ENCODE measurements at places on chromosomes 3 and 15.

DNA sequence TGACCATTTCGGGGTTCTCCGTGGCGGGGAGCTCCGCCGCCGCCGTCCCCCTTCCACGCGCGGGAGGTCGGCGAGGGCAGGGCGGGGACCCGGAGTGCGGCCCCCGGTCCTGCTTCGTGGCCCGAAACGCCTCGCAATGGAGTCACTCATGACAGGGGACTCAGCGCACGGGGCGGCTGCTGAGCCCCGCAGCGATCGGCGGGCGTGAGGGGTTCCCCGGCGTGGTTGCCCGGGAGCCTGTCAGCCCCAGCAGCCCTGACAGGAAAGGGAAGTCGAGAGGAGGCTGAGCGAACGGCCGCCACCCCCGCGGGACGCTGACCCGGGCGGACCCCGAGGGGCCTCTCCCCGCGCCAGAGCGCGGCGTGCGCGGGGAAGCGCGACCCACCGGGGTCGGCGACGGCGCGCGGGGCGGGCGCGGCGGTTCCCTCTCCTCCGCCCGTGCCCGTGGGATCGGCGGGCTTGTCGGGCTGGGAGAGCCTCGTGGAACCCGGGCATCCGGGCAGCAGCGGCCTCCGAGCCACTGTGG is 564 bp upstream of the PIGZ start:
- peak; percentile 58 for DNase-seq

DNA sequence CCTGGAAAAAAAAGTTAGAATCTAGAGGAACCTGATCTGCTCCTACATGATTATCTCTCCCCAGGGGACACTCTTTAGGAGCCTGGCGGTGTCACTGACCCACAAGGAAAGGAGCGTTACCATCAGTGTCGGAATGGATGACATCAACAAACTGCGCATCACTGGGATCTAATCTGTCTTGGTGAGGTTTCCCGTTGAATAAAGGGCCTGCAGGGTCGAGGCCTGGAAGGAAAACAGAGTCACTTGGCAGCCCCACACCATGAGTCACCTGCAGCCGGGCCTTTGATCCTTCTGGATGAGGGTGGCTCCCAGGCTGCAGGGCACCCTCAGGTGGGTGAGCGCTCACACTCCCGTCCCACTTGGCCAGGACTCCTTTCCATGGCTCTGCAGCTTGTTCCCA is 25.0 kb downstream of the LIPH start:
- DNase-seq: peak; percentile 24

- no peak for DNase-seq
These were observed 43.2 kb downstream of the LDHAL6B start for GRCh38 chr15:59249816-59250215.

DNA sequence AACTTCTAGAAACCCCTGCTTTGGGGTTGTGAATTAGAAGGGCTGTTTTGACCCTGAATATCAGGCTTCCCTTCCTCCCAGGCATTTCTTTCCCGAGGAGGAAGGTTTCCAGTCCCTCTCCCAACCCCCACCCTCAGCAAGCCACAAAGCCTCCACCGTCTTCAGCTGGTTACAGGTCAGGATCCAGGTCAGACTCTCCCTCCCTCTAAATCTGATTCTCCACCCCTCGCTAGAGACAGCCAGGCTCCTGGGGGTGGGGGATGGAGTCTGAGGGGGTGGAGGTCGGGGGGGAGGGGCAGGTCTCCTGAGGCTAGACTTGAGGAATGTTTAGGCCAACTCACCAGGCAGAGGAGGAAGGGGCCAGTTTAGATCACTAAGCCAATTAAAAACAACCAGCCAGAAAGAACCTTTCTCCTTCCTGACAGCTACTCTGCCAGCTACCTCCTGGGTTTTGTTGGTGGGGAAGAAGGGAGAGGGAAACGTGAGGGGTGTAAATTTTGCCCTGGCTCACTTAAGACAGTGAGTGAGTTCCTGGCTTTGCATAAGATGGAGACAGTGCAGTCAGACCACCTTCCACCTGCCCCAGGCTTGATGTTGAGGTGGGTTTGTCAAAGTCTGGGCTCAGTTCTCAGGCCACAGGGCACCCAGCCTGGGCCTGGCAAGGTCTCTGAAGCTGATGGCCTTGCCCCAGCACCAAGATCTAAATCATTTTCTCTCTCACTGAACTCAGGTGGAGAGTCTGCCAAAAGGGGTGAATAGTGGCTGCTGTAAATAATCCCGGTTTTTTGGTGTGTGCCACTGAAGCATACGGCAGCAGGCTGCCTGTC is 19.5 kb downstream of the BMF start:
- DNase-seq: no peak

DNA sequence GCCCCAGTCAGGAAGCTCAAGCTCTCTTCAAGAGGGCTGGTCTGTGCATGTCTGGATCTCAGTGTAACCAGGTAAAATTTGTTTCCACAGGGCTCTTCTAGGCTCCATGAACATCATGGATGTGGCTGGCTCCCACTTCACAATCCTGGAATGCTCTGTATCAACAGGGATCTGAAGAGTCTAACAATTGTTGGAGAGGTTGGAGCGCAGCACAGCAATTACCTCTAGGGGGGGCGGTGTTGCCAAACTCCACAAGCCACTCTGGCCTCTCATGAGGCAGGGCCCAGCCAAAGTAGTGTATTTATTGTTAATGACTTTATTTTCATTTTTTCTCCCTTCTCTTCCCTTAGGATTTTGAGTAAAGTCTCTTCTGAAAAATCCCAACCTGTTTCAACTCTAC is 6.1 kb upstream of the EIF2B5 start:
- peak; percentile 58 for DNase-seq

DNA sequence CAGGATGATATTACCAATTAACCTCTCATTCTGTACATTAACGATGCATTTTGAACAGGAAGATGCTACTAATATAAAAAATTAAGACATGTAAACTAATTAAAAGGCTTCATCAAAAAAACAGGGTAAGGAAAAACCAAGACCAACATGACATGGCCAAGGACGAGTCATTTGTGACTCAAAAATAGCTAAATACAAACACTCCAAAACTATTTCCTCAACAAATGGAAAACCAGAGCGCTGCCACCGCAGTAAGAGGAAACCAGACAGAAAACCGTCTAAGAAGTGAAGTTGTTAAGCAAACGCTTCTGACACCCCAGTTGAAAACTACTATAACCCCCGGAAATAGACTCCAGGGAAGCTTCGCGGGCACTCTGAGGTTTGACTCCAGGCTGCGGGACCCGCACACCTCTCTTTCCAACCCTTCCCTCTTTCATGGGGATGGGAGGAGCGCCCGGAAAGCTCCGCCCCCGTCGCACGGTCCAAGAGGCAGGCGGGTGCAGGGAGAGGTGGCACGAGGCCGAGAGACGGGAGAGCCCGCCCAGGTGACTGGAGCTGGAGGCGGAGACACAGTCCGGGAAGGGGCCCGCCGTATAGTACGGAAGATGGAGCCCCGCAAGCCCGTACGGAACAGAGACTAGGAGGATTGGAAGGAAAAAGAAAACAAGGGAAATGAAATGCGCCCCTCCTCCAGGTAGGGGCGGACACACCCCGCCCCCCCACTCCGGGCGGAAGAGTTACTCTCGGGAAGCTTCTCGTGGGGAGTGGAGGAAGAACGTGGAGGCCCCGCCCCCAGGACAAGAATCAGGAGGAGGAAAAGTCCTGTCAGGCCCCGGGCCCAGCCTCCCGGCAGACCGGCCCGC is 708 bp downstream of the DCAF1 start:
- peak; percentile 87 for DNase-seq

GRCh38 chr15:52463638-52464037 is 65.0 kb downstream of the MYO5A start:
- no peak for DNase-seq

DNA sequence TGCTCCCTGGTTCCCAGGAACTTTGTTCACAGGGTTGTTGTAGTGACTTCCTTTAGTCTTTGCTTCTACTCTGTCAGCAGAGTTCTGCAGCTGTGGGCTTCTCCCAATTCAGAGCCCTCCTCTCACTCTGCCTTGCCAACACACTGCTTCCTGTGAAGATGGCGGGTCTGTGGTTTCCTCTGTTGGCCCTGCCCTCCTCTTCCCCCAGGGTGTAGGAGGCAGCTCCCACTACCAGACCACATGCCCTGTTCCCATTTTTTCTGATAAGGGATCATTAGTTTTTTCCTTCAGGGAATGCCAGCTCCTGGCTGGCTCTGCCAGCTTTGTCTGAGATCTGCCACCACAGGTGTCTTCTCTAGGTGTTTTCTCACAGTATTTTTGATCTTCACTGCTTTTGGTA is 12.7 kb downstream of the SPSB4 start:
- peak; percentile 67 for DNase-seq

DNA sequence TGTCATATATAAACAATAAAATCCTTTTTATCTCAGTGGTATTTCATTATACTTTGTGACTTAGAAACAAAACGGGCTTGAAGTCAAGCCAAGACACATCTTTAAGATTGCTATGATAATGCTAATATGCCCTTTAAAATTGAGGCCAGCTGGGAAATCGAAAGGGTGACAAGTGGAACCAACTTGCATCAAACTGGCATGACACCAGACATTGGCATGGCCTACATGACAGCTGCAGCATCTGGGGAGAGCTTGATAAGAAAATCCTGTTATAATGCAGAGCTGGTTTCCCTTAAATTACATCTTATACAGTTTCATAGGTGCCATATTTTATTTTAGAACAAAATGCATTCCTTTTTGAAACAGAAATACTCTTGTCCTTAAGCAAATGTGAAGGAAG is 325.2 kb downstream of the ZBBX start:
- no peak for DNase-seq

DNA sequence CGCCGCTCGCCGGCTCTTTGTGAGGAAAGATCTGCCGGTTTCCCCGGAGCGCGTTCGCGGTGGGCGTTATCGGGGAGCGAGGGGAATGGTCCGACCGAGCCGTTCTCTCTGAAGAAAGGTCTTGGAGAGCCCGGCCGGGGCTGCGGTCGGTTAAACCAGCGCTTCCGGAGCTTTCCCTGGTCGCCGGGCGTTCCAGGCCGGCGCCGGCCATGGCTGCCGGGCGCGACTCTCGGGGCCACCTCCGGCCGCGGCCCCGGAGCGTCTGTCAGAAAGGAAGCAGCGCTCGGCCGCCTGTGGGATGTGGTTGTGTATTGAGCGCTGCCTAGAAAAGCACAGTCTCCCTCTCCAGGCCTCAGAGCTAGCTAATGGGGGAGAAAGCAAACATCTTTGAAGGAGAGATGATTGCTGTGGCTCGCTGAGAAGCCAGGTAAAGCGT is 731 bp downstream of the FYTTD1 start:
- DNase-seq: peak; percentile 76

GRCh38 chr15:68829068-68829467 is 8.4 kb upstream of the ANP32A start:
- DNase-seq: no peak

DNA sequence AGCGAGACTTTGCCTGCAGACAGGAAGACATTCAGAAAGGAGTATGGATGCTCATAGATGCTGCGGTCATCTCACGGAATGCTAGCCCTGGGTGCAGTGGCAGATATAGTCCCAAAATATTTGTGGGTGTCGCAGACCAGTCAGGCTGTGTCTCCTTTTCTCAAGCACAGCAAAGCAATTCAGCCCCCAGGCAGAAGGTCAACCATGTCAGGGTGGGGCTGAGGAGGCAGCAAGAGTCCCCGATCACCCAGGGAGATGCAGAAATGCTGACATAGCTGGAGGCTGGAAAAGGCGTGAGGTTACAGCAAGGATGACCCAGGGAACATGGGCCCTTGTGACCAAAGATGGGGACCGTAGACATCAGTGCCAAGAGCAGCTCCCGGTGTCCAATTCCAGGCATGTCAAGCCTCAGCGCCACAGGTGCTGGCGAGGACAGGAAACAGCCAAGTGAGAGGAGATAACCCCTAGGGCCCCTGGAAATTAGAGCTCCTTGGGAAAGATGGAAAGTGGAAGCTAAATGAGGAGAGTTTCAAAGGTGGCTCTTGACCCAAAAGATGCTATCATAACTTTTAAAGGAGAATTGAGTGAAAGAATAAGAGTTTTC is 81.2 kb upstream of the ABHD17C start:
- DNase-seq: no peak

- no peak for DNase-seq
These were observed 340.9 kb upstream of the TBL1XR1 start for GRCh38 chr3:177538048-177538749.

DNA sequence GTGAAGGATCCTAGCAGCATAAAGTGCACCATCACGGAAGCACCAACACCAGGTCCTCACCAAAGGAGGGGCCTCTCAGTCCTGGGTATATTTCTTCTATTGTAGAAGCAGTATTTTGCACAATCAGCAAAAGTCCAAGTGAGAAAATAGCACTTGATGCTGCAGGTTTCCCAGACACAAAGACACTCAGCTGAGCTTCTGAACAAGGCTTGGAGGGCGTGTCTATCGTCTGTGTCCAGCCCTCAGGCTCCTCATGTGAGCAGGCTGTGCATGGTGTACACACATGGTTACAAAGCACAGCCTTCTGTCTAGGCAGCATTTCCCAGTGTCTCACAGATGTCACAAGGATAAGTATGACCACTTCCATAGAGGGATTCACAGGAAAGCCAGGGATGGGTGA is 98.3 kb upstream of the SPATA12 start:
- DNase-seq: peak; percentile 8

DNA sequence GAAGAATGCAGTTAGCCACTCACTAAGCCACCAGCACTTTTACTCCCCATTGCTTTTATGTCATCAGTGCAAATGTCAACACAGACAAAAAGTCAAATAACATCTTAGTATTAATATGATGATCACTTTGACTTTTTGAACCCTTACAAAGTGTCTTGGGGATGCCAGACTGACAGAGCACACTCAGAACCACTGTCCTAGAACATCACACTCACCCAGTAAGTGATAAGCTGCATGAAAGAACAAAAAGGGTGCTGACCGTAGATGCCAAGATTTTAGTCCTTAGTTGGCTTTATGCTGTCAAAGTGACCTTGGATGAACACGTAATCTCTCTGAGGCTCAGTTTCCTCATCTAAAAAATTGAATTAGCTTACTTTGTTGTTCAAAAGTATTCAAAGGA is 279.5 kb upstream of the TRIM42 start:
- DNase-seq: no peak

DNA sequence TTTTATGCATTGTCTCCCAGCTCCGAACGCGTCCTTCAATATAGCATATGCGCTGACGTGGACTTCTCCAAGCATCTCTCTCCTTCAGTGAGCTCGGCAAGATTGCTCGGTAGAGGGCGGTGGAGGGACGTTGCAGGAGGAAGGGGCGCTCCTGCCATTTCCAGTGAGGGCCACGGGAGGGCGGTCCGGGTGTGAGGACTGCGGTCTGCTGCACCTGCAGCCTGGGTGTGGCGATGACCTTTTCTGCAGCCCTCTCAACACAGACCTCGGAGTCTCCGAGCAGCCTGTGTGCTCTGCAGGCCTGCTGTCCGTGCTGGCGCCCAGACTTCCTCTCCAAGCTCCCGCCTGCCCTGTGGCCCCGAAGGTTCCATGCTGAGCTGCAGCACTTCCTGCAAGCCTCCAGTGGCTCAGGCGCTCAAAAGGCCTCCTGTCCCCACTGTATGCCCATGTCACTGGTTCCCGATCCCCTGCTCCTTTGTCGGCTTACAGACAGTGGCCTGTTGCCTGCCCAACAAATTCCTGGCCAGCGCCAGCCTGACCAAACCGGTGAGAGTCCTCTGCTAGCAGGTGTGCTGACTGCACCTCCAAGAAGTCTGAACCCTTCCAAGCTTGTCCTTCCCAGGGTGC is 8.9 kb upstream of the RTP3 start:
- DNase-seq: peak; percentile 86

GRCh38 chr3:58471025-58471887 is 20.6 kb upstream of the KCTD6 start:
- no peak for DNase-seq

Measured in BE2C (cell line).